ENCODE measurements at places on chromosomes 3 and 15. TPM values are rescaled to one million over a fixed set of nuclear protein-coding genes. Genes with fewer than 3 reads are reported as not detected.

DNA sequence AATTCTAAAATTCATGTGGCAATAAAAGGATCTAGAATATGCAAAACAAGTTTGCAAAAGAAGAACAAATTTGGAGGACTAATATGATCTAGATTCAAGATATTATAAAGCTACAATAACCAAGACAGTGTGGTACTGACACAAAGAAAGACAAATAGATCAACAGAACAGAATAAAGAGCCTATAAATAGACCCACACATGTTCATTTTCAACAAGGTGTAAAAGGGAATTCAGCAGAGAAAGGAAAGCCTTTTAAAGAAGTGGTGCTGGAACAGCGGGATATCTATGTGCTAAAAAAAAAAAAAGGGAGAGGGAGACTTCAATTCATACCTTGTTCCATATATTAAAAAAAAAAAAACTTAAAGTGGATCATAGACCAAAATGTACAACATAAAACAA lies 149.0 kb downstream of the WDR76 start:
- H3K36me3 ChIP-seq, result no peaks in the 10 kb centered on the region
- DNase-seq, result no peak
- no peak overlapping the region for H3K4me3 ChIP-seq
- H3K27ac ChIP-seq, result no peak overlapping the region

GRCh38 chr3:184884359-184885017 lies 72.5 kb downstream of the VPS8 start:
- H3K4me3 ChIP-seq, result no peak overlapping the region
- H3K27ac ChIP-seq, result no peak overlapping the region
- no peaks in the 10 kb centered on the region for H3K36me3 ChIP-seq
- no peaks in the 10 kb centered on the region for H3K4me1 ChIP-seq
- no peak for DNase-seq

Gene CTXN2
- not detected for total RNA-seq

DNA sequence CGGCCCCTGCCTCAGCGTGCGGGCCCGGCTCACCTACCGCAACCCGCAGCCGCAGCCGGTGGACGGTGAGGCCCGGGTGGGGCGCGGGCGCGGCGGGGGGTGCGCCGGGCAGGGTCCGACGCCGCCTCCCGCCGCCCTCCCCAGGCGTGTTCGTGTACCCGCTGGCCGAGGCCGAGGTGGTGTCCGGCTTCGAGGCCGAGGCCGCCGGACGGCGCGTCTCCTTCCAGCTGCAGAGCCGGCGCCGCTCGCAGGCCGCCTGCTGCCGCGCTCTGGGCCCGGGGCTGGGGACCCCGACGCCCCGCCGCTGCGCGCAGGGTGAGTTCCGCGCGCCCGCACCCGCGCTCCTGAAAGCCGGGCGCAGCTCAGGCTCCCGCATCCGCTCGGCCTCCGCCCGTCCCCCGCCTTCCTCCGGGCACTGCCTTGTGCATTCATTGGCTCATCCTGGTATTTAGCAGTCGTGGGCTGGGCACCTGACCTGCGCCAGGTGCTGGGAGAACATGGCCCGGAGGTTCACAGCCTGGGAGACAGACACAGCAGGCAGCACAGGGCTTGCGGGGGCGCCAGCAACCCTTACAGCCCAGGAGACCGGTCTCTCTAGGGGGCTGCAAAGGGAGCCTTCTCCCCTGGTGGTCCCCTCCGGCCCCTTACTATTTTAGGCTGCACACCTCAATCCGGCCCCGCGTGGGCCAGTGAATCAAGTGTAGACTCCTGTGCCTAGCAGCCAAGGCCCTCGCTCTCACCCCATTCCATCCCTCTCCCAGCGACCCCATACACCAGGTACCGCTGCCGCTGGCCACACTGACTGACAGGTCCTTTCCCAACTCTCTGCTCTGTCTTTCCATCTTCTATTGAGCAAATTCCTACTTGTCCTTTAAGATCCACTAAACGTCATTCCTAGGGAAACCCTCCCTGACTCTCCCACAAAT lies 1.5 kb downstream of the VWA5B2 start:
- peak overlapping the region; percentile 61 for H3K4me3 ChIP-seq
- peaks cover 2% of the 10 kb centered on the region for H3K27me3 ChIP-seq
- DNase-seq, result peak; percentile 84
- H3K27ac ChIP-seq, result no peak overlapping the region
- H3K36me3 ChIP-seq, result no peaks in the 10 kb centered on the region

Gene ABCF3
- 65.7 TPM for total RNA-seq

DNA sequence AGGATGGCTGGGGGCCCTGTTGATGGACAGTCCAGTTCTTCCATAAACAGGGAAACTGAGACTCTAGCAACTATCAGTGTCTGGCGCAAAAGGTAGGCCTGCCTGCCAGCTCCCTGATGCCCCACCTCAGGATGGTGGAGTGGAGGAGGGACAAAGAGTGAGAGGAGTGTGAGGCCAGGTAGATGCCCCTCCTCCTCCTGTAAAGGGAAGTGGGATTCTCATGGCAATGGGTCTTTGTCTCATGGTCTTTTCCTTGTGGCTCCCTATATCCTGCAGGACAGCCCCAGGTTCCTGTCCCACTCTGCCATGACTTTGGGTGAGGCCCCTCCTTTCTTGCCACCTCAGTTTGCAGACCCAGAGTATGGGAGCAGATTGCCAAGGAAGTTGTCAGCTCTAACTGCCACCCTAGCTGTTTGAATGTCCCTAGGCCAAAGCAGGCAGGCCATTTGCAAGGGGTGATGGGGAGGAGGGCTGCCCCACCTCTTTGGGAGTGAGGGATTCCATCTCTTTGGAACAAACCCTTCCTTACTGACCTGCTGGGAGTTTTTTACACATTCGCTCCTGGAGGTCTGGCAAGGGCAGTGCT lies 2.8 kb upstream of the DNAH1 start:
- no peaks in the 10 kb centered on the region for H3K36me3 ChIP-seq
- peaks cover 24% of the 10 kb centered on the region for H3K4me1 ChIP-seq
- H3K27ac ChIP-seq, result peak overlapping the region; percentile 2
- no peaks in the 10 kb centered on the region for H3K27me3 ChIP-seq
- no peak overlapping the region for H3K4me3 ChIP-seq

GRCh38 chr3:5041315-5041714 lies 62.1 kb downstream of the BHLHE40 start:
- DNase-seq, result no peak
- H3K27me3 ChIP-seq, result no peaks in the 10 kb centered on the region
- H3K4me3 ChIP-seq, result no peak overlapping the region
- H3K4me1 ChIP-seq, result no peaks in the 10 kb centered on the region
- no peaks in the 10 kb centered on the region for H3K36me3 ChIP-seq

GRCh38 chr3:186826410-186826975 lies 16.0 kb upstream of the ADIPOQ start:
- H3K4me1 ChIP-seq, result peaks cover 27% of the 10 kb centered on the region
- H3K4me3 ChIP-seq, result peak overlapping the region; percentile 62
- no peak for DNase-seq
- H3K36me3 ChIP-seq, result no peaks in the 10 kb centered on the region
- peaks cover 18% of the 10 kb centered on the region for H3K27me3 ChIP-seq
- peak overlapping the region; percentile 72 for H3K27ac ChIP-seq

DNA sequence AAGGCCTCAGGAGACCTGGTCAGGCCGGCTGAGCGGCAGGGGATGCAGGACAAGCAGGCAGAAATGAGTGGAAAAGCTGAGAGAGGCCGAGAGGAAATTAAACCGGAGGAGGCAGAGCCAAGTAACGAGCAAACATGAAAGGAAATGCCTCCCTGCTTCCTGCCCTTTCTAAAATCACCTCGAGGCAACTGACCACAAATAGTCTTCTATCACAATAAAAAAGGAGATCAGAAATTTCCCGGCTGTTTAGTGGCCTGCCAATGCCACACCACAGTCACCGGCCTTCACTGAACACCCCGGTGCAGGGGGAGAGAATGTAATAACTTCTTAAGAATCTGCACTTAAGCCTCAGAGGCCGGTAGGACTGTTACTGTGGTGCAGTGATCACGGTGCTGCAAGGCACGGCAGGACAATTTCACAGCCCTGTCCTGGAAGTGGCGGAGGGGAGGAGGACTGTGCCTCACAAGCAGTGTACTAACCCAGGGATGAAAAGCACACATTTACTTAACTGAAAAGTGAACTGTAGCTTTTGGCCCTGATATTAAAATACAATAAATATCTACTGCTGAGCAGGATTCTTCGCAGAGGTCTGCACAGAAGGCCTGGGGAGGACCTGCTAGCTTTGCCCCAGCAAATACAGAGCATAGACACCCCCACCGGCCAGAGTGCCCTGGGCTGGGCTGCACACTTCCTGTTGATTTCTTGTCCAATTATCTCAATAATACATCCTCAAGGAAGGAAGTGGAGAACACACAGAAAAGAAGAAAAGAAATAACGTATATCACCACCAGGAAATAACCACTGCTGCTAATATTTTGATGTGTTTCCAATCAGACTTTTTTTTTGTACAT lies 183.5 kb upstream of the NSMCE3 start:
- H3K4me1 ChIP-seq, result peaks cover 12% of the 10 kb centered on the region
- no peak for DNase-seq
- H3K27me3 ChIP-seq, result no peaks in the 10 kb centered on the region
- no peaks in the 10 kb centered on the region for H3K36me3 ChIP-seq
- no peak overlapping the region for H3K4me3 ChIP-seq

Gene DCP1A
- 20.4 TPM for total RNA-seq

DNA sequence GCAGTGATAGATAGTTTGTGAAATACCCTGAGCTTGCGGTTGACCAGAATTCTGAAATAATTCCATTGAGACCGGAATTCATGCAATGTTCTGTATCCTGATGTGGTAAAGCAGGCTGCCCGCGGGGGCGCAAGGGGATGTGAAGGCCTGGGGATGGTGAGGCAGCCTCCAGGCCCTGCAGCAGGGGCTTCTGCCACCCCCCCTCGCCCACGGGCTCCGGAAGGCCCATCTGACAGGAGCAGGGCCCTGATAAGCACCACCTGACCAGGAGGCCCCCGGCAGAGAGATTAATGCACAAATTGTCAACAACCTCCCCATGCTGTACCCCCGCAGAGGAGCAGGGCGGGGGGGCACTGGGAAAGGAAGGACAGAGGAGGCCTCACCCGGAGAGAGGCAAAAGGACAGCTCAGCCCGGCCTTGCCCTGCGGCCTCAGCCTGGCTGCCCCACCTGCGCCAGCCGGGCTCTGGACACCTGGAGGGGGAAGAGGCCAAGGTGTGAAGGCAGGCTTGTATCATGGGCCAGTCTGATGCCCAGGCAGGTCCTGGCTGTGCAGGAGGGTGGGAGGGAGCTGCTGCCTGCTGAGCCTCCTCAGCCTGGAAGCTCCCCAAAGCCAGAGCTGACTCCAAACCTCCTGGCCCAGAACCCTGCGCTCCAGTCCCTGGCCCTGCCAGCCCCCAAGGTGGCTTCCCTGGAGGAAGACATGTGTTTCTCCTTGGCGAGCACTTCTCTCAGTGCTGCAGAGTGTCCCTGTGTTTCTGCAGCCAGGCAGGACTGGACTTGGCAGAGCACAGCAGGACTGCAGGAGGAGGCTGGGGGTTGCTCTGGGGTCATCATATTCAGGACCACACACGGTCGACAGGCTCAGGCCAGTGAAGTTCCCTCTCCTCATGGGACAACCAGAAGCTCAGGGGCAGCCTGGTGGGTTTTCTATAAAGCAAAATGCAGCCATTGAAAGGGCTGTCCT lies 46.5 kb downstream of the RPN1 start:
- H3K4me1 ChIP-seq, result peaks cover 14% of the 10 kb centered on the region
- no peak overlapping the region for H3K4me3 ChIP-seq
- H3K27ac ChIP-seq, result no peak overlapping the region
- H3K36me3 ChIP-seq, result no peaks in the 10 kb centered on the region

Gene MUC13
- 0.17 TPM for total RNA-seq

- no peaks in the 10 kb centered on the region for H3K4me1 ChIP-seq
- no peak for DNase-seq
- H3K4me3 ChIP-seq, result no peak overlapping the region
- no peaks in the 10 kb centered on the region for H3K36me3 ChIP-seq
- H3K27me3 ChIP-seq, result no peaks in the 10 kb centered on the region
- no peak overlapping the region for H3K27ac ChIP-seq
Observed at GRCh38 chr3:42408156-42408555, 2.3 kb downstream of the LYZL4 start.

DNA sequence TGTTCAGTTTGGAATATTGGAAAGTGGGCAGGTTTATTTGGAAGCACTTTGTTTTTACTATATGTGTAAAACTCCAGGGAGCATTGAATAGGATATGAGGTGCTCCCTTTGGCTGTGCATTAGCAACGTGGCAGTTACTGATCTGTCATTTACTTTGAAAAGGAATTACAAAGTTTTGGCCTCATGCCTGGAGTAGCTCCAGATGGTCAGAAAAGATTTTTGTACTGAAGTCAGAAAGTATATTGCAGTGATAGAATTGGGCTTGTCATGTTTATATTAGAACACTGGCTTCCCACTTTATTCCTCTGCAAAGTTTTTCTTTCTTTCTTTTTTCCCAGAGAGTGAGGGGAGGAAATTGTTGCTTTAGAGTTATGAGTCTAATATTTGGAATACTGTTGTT lies 26.1 kb downstream of the FNDC3B start:
- peaks cover 50% of the 10 kb centered on the region for H3K4me1 ChIP-seq
- no peak overlapping the region for H3K27ac ChIP-seq

GRCh38 chr15:38084289-38084688 lies 149.8 kb downstream of the TMCO5A start:
- H3K4me3 ChIP-seq, result no peak overlapping the region
- no peak overlapping the region for H3K27ac ChIP-seq
- no peaks in the 10 kb centered on the region for H3K27me3 ChIP-seq
- peaks cover 24% of the 10 kb centered on the region for H3K4me1 ChIP-seq

DNA sequence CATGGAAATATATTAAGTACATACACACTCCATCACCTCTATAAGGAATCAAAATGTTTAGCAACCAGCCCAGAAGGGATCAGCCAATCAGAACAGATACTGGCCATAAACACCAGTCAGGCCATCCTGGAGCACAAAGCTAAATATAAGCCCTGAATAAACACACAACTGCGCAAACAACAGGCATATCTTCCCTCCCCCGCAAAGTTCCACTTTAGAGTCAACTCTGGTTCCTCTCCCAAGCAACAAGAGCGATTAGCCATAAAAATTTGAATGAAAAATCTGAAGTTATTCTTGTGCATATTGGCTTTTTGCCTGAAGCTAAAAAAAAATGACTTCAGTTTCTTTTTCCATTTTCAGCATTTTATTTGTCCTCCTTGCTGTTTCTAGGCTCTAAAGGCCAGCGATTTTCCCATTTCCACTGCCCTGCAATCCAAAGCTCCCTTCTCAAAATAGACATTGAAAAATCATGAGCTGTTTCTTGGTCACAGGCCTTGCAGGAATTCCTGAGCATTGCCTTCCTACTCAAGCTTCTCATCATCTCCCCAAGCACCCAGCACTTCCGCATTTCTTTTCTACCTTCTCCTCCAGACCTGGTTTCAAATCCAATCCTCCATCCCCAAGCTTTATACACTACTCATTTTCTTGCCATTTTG lies 247.9 kb downstream of the ZMAT3 start:
- H3K27ac ChIP-seq, result no peak overlapping the region
- H3K4me1 ChIP-seq, result no peaks in the 10 kb centered on the region
- DNase-seq, result no peak
- H3K27me3 ChIP-seq, result no peaks in the 10 kb centered on the region

Gene ANKUB1
- not detected for total RNA-seq

Gene POC1A
- 3.1 TPM for total RNA-seq

- H3K4me3 ChIP-seq, result no peak overlapping the region
- no peaks in the 10 kb centered on the region for H3K36me3 ChIP-seq
- no peak overlapping the region for H3K27ac ChIP-seq
Observed at GRCh38 chr3:171133796-171134569, 107.5 kb upstream of the SLC2A2 start.

GRCh38 chr3:95407709-95408463 lies 1345.0 kb downstream of the NSUN3 start:
- no peak overlapping the region for H3K4me3 ChIP-seq
- no peaks in the 10 kb centered on the region for H3K27me3 ChIP-seq
- no peak overlapping the region for H3K27ac ChIP-seq
- no peaks in the 10 kb centered on the region for H3K36me3 ChIP-seq
- DNase-seq, result no peak

GRCh38 chr15:78859971-78860719 lies 12.5 kb upstream of the MORF4L1 start:
- H3K36me3 ChIP-seq, result no peaks in the 10 kb centered on the region
- no peak for DNase-seq
- H3K27ac ChIP-seq, result peak overlapping the region; percentile 8
- H3K4me3 ChIP-seq, result peak overlapping the region; percentile 18

Data from upper lobe of left lung (tissue), 6 donors.